ENCODE measurements at places on chromosomes 16 and 17. TPM values are rescaled to one million over a fixed set of nuclear protein-coding genes. Genes with fewer than 3 reads are reported as not detected.

- DNase-seq = no peak
Observed at GRCh38 chr17:34993031-34993430, 12.7 kb downstream of the LIG3 start.

DNA sequence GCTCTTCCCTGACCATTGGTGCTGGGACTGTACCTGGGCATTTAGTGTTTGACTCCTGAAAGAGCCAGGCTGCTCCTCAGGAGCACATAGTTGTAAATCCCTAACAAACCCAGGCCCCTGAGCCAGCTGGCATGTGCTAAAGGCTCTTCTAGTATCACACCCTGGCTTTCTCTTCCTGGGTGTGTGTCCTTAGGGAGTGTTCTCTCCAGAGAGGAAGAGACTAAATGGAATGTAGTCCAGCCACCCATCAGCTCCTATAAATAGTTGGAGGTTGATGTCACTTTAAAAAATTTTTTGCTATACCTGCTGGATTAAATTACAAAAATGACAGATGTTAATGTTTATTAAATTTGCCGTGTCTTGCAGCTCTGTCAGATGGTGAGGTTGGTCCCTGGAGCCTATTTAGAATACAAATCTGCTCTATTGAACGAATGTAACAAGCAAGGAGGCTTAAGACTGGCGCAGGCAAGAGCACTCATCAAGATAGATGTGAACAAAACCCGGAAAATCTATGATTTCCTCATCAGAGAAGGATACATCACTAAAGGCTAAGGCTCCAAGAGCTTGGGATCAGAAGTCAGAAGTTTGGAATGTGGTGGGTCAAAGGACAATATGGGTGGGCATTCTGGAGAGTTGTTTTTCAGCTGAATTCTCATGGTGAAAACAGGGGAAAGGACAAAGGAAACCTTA, 13.1 kb upstream of the DUSP14 start:
- DNase-seq = no peak

- peak; percentile 67 for DNase-seq
Observed at GRCh38 chr17:40317345-40317873, 8.4 kb downstream of the RARA start.

GRCh38 chr16:49024016-49024415, 257.6 kb downstream of the CBLN1 start:
- peak; percentile 49 for DNase-seq

DNA sequence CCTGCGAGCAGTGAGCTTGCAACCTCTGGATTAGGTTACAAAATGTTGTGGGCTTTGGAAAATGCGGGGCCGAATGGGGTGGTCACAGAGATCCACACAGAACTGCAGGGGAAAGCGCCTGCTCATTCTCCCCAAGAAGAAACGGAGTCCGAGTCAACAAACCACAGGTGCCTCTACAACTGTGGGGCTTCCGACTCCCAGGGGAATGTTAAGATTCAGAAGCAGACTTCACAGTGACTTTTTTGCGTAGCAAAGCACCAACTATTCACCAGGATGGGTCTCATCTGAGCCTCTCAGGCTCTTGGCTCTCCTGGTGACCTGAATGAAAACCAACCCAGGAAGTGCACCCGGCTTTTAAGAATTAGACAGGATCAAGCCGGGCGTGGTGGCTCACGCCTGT, 33.7 kb downstream of the NUBP1 start:
- DNase-seq = no peak

GRCh38 chr17:64063766-64064224, 43.4 kb upstream of the ICAM2 start:
- no peak for DNase-seq

DNA sequence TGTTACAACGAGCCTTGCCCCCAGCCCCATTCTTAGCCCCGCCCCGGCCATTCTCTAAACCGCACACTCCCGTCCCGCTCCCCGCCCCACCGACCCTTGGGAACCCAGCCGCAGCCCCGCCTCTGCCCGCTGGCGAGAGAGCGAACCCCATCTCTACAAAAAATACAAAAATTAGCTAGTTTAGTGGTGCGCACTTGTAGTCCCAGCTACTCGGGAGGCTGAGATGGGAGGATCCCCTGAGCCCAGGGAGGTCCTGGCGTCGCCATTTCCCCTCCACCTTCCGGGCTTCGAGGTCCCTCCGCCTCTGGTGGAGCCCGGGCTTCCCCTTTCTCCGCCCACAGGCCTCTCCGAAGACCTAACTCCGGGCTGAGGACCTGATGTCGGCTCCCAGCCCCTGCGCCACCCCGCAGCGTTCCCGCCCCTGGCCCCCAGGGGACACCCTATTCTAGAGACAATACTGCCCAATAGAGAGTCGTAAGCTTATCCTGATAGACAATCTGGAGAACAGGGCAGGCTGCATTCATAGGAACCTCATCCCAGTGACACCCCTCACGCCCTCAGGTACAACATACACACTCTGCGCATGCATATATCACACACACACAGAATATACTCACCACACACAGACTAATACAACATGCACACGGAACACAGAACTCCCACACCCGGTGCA, 480 bp upstream of the PROCA1 start:
- no peak for DNase-seq

DNA sequence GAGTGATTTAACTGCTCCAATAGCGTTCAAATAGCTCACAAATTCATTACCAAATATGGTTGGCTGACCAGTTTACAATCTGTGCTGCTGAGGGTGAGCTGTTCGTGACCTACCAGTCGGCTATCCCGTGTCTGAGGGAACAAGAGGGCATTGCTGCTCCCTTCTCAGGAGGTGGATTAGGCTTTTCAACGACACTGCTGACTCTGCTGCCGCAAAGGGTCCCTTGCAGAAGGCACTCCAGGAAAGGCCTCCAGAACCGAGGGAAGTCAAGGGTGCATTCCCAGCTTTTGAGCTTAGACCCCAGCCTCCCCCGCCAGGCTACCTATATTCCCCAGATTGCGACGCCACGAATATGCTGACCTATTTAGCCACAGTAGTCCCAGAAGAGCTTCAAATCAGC, 32.3 kb downstream of the GJC1 start:
- DNase-seq = peak; percentile 70

DNA sequence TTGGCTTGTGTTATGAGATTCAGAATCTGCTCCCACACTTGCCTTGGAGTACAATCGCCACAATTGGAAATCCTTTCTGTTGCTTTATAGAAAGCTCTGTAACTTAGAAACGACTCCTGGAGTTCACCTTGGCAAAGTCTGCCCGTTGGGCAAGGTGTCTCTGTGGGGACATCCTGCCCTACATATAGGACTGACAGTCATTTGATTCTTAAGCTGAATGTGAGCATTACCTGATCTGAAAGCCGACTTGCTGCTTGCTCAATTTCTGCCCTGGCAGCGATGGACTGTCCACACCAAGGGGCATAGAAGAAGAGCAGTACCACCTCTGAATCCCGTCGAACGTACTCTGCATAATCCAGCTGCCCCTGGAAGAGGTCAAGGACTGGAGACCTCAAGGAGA, 6.9 kb downstream of the TXNDC11 start:
- DNase-seq = no peak

DNA sequence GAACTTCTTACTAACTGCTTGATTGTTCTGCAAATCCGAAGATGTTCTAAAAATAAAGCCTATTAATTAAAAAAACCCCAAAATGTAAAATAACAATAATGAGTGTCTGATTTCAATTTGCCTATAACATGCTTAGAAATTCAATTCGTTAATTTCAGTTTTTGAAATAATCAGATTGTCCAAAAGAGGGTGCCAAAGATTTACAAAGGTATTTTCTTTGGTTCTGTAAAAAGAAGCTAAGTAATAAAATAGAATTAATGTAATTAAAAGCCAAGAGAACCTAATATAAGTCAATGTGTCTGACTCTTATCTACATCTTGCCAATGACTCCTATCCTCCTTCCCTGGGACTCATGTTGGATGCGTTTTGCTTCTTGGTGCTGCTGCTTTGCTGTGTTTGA, 75.0 kb upstream of the CPHXL start:
- peak; percentile 28 for DNase-seq

TMEM95 gene
- not detected for total RNA-seq

KRT36 gene
- total RNA-seq = not detected

DBNDD1 gene
- total RNA-seq = 21.5 TPM

SUPT4H1 gene
- total RNA-seq = 73.6 TPM

All from G401 (cell line).